ENCODE measurements at places on chromosomes 6 and 20.

- DNase-seq: no peak
Observed at GRCh38 chr6:21504790-21505189, 88.8 kb upstream of the SOX4 start.

GRCh38 chr6:153051801-153052200 lies 49.3 kb upstream of the MTRF1L start:
- DNase-seq: no peak

GRCh38 chr6:85537055-85537494 lies 56.6 kb downstream of the SNX14 start:
- no peak for DNase-seq

DNA sequence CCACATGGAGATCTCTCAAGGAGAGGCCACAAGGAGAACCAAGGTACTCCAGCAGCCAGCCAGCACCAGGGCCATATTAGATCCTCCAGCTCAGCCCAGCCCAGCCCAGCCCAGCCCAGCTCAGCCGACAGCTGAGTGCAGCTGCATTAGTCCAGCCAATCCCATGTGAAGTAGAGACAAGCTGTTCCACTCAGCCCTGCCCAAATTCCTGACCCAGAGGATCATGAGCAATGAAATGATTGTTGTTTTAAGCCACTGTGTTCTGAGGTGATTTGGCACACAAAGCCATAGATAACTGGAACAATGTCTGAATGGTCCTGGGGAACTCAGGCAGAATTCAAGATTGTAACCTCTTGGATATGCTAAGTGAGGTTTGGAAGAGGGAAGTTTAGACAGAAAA lies 59.5 kb upstream of the BMP2 start:
- DNase-seq: no peak

DNA sequence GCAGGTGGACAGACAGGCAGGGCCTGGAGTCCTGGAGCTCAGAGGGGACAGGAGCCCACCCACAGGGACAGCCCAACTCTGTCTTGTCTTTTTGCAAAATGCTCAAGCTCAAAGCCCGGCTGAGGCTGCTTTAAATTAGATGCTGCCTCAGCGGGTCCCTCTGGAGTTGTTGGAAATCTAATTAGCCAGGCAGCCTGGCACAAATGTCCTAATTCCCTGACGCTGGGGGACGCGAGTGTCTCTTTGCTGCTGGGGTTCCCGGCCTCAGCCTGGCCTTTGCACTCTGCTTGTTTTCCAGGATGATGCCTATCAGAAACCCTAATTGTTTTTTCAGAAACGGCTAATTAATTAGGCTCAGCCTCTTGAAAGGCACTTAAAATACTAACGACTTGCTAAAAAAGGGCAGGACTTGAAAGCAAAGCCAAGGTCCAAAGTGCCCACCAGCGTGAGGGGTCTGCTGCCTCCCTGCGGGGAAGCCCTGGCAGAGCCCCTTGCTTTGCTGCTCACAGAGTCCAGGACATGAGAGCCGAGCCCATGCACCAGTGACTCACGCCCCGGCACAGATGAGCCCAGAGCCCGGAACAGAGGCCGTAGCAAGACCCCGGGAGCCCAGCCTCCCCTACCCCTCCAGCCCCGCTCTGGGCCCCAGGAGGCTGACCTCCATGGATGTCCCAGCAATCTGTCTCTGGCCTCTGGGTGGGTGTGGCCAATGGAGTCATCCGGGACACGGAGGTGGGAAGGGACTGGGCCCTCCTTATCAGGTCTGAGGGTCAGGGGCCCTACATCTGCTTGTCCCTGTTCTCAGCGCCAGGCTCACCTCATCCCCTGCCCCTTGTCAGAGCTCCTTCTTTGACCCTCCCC lies 46.0 kb upstream of the BHLHE23 start:
- no peak for DNase-seq

- no peak for DNase-seq
Observed at GRCh38 chr6:128208851-128209580, 308.2 kb upstream of the THEMIS start.

DNA sequence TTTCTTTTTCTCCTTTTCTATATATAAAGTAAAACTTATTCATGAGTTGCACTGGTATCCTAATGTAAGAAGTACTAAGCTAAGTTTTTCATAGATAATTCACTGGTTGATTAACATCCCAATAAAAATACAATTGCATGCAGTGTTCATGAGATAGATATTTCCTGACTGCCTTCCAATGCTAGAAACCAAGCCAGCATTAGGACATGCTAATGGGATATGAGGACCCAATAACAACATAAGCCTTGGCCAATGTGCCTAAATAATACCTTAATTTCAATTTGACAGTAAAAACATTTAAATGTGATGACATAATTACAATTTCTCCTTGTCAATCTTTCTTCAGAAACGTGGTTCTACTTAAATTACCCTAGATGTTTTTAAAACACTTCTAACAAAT lies 152.7 kb downstream of the RNGTT start:
- no peak for DNase-seq

DNA sequence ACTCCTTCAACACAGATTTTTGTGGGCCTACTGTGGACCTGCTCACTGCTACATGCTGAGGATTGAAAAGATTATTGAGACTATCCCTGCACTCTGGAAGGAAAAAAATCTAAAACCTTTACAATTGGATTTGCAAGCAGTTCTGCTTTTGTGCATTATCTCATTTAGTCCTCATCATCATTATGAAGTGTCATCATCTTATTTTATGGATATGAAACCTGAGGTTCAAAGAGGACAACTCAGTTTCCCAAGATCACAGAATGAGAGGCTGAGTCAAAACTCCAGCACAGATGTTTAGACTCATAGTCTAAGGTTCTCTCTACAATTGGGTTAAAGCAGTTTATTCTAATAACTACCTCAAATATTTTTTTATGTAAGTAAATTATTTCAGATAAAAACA lies 160.2 kb upstream of the MARCKS start:
- DNase-seq: no peak

DNA sequence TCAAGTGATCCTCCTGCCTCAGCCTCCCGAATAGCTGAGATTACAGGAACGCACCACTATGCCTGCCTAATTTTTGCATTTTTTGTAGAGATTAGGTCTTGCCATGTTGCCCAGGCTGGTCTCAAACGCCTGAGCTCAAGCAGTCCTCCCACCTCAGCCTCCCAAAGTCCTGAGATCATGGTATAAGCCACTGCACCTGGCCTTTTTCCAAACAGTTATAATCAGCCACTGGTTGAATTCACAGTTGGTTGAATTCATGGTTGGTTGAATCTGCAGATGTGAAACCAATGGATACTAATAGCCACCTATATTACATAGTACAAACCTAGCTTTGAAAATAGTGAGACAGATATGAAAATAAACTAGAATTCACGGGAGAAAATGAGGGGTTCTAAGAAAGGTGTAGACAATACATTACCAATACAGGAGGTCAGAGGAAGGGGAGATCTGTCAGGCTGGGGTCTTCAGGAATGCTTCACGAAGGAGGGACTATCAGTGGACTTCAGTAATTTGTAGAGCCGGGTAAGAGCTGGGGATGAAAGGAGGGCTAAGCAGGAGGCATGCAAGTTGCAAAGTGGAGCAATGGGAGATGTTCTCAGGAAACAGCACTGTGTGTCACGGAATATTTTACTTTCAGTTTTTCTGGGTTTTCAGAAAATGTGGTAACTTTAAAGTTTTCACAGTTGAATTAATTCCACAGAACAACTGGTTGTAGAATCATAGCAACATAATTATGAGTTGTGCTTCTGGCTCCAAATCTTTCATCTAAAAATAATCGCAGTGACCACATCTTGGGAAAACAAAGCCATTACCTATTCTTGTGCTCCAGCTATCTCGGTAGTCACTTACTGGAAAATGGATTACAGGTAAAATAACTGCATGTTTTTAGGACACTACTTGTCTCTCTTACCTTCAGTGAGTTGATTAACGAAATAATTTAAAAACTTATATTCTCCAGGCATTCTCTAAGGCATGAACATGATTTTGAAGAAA lies 12.9 kb upstream of the CEP85L start:
- DNase-seq: no peak

GRCh38 chr6:5657684-5658430 lies 348.9 kb downstream of the NRN1 start:
- no peak for DNase-seq

DNA sequence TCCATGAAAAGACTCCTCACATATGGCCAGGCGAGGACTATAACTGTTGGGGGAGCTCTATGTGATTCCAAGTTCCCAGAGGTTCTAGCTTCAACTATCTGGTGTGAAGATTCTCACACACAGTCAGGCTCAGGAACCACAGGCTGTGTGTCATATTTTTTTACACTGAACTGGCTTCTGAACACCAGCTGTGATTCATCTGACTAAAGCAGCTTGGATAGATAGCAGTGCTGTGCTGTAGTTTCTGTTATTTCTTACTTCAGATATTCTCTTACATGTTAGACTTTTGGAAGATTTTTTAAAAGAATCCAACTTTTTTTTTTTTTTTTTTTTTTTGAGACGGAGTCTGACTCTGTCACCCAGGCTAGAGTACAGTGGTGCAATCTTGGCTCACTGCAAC lies 140.7 kb upstream of the MCHR2 start:
- no peak for DNase-seq

DNA sequence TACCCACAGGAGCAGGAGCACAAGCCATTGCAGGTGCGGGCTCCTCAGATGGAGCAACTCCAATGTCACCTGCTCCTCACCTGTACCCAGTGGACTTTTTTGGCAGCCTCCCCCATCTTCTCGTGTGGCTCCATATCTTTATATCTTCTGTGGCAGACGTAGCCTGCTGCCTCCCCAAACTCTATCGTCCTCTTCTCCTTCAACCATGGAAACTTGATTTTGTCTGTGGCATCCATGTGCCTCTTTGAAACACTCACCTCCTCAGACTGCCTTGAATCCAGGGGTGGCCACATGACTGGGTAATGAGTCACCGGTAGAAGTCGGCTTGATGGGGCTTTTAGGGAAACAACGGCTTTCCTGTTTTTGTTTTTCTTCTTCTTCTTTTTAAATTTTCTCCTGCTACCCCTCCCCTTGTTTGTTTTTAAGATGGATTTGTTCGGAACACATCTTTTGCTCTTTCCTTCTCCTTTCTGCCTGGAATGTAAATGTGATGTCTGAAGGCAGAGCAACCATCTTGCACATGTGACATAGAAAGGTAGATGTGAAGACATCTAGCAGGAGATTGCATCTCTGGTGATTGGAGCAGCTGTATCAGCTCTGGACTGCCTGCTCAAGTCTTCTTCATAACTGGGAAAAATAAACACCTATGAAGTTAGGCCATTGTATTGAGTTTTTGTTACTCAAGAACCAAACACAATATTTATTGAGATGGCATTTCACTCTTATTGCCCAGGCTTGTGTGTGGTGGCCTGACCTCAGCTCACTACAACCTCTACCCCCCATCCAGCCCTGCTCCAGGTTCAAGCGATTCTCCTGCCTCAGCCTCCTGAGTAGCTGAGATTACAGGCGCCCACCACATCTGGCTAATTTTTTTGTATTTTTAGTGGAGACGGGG lies 69.9 kb upstream of the DDR1 start:
- no peak for DNase-seq

DNA sequence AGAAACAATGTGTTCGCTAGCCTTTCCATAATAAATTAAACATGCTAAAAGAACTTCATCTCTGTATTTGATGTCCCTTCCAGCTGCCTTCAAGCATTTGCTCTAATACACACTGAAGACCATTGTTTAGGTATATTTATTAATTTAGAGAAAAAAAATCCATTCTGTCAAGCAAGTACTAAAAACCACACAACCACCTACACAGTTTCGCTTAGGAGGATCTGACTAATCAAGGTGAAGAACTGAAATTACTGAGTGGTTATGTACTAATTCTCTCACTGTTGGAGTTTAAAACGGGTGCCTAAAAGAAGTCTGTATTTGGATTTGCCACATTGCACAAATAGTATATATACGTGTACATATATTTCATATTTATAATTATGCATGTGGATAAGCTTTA lies 58.9 kb downstream of the GMDS start:
- no peak for DNase-seq

- no peak for DNase-seq
Observed at GRCh38 chr6:13813026-13813425, 1.3 kb downstream of the MCUR1 start.

GRCh38 chr20:34090645-34091044 lies 21.4 kb downstream of the EIF2S2 start:
- DNase-seq: no peak

- DNase-seq: no peak
Observed at GRCh38 chr20:1667502-1668085, 10.0 kb upstream of the SIRPG start.

DNA sequence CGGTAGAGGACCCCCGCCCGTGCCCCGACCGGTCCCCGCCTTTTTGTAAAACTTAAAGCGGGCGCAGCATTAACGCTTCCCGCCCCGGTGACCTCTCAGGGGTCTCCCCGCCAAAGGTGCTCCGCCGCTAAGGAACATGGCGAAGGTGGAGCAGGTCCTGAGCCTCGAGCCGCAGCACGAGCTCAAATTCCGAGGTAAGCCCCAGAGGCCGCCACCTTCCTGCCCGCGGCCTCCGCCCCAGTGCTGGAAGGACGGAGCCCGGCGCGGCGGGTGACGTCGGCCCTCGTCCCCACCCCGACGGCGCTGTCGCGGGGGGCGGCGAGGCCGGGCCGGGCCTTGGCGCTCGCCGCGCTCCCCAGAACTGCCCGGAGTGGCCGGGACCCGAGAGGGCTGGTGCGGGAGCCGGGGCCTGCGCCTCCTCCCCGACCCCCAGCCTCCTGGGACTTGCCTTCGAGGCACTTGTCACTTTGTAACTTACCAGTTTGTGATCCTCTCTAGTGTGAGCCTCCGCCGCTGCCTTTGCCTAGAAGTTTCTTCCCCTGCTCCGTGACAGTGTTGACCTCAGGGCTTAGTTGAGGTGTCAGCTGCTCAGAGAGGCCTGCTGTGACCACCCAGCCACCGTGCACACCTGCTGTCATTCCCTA lies 417 bp downstream of the VAPB start:
- DNase-seq: no peak

DNA sequence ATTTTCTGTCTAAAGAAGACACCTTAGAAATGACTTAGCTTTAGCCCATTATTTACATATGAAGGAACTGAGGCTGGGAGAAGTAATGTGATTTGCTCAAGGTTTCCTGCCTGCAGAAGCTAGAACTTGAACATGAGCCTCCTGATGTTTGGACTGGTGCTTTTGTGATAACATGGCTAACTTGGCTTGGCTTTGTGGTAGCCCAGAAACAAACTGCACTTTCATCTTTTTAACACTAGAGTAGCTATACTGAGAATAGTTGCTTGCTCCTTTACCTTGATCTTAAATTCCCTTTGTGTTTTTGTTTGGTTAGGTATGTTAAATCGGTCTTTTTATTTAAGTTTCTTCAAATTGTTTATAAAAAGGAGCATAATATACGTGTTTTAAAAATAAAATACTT lies 163.5 kb upstream of the MANEA start:
- DNase-seq: no peak

DNA sequence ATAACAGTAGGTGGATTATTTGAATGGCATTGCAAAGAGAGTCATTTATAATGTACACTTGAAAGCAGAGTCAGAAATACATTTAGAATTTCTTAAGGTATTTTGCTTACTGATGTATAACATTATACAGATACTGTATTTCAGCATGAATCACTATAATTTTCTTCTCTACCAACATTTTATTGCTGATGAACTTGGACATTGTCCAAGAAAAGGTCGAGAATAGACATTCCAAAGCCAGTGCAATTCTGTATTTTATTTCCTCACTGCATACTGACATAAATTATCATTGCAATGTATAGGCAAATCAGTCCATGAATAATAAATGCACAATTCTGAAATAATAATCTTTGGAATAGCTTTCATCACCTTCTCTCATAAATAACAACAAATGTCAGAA lies 1420.0 kb upstream of the EYS start:
- DNase-seq: no peak

All from stimulated activated CD8-positive, alpha-beta memory T cell treated with anti-CD3 and anti-CD28 coated beads, Interleukin-4, amount 100 ng/mL, for 1 hour (primary cell).